Mesangial cell (primary cell): ENCODE measurements at places on chromosomes 1 and 21. TPM values are rescaled to one million over a fixed set of nuclear protein-coding genes. Genes with fewer than 3 reads are reported as not detected.

Gene TRIM62
- total RNA-seq = 7.3 and 21.9 TPM in 2 replicates

Gene SPRR1A
- not detected in 2 replicates for total RNA-seq

Gene OR2C3
- under 0.01 TPM in 1 of 2 replicates, not detected in the other for total RNA-seq

Gene S100A5
- total RNA-seq = 0.16 and 2.5 TPM in 2 replicates

Gene OR2L13
- total RNA-seq = not detected in 2 replicates

Gene MARK1
- total RNA-seq = 3.3 and 3.7 TPM in 2 replicates

Gene KIF2C
- 3.9 and 84.2 TPM in 2 replicates for total RNA-seq

Gene FYB2
- total RNA-seq = not detected in 2 replicates

Gene TDRD10
- total RNA-seq = not detected in 2 replicates

Gene FCRLB
- 2.6 and 6.8 TPM in 2 replicates for total RNA-seq

Gene OR2T1
- not detected in 2 replicates for total RNA-seq

Gene TRIM46
- total RNA-seq = 6.0 and 11.2 TPM in 2 replicates

Gene MROH9
- total RNA-seq = not detected in 2 replicates

Gene SYCP1
- total RNA-seq = not detected in 2 replicates

Gene GSTM5
- 1.8 TPM in 1 of 2 replicates, not detected in the other for total RNA-seq

Gene MAP10
- total RNA-seq = 2.3 and 2.6 TPM in 2 replicates

Gene PLEKHA6
- total RNA-seq = 8.6 and 16.6 TPM in 2 replicates

Gene PDZK1IP1
- total RNA-seq = 7.3 and 122 TPM in 2 replicates

Gene RBP7
- 1.6 and 5.4 TPM in 2 replicates for total RNA-seq

Gene ESPN
- 0.25 and 0.33 TPM in 2 replicates for total RNA-seq

Gene FNDC10
- 6.4 and 11.2 TPM in 2 replicates for total RNA-seq

Gene CD1B
- total RNA-seq = not detected in 2 replicates

Gene TRIM17
- 0.16 and 0.89 TPM in 2 replicates for total RNA-seq

Gene RAB42
- 4.6 and 5.2 TPM in 2 replicates for total RNA-seq

Gene TMEM52
- total RNA-seq = 1.1 and 3.1 TPM in 2 replicates
